ENCODE measurements at places on chromosomes 3 and 15.

- no peak for DNase-seq
Observed at GRCh38 chr15:69861331-69862171, 236.2 kb downstream of the TLE3 start.

- peak; percentile 11 for DNase-seq
Observed at GRCh38 chr15:64634027-64634426, 141.4 kb downstream of the RBPMS2 start.

- DNase-seq, result no peak
Observed at GRCh38 chr3:45097296-45097883, 48.8 kb downstream of the CDCP1 start.

GRCh38 chr3:184783319-184783718 is 28.6 kb upstream of the VPS8 start:
- DNase-seq, result no peak

- DNase-seq, result no peak
Observed at GRCh38 chr15:48730506-48730905, 80.4 kb downstream of the CEP152 start.

DNA sequence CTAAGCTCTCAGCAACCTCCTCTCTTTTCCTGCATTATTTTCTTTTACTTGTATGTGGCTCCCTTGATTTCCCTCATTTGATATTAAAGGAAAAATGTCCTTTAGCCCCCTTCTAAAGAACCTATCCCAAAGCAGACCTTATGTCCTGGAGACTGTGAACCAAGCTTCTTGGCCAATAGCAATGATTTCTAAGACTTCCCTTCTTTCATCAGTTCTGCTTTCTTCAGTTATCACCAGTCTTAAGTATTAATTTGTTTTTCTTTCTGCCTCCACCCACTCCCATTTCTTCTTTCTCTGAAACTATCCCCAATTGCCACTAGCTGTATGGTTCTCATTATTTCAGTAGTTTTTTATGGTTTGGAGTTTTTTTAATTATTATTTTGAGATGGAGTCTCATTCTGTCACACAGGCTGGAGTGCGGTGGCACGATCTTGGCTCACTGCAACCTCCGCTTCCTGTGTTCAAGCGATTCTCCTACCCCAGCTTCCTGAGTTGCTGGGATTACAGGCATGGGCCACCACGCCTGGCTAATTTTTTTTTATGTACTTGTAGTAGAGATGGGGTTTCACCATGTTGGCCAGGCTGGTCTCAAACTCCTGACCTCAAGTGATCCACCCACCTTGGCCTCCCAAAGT is 12.1 kb downstream of the TMOD3 start:
- DNase-seq, result no peak

DNA sequence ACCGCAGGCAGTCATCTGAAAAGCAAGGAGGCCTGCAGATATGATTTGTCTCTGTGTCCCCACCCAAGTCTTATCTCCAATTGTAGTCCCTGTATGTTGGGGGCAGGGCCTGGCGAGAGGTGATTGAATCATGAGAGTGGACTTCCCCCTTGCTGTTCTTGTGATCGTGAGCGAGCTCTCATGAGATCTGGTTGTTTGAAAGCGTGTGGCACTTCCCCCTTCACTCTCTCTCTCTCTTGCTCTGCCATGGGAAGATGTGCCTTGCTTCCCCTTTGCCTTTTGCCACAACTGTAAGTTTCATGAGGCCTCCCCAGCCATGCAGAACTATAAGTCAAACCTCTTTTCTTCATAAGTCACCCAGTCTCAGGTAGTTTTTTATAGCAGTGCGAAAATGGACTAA is 83.3 kb downstream of the TMCO5A start:
- no peak for DNase-seq
